ENCODE measurements at places on chromosomes 3 and 15.

- no peak for DNase-seq
Observed at GRCh38 chr3:184156522-184156955, 1.4 kb downstream of the DVL3 start.

DNA sequence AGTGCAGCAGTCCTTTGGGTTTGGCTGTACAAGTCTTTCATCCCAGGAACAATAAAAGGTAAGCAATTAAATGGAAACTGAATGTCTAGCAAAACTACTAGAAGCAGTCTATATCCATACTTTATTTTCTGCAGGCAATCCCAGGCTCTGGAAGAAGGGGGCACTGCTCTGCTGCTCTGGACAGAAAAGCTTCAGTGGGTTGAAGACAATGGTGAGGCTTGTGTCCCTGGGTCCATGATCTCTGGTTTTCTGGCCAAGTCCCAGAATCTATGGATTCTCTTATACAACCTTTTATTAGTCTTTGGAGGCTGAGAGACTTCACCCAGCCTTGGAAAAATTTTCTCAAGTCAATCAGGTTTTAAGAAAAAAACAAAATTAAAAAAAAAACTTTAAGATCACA, 35.6 kb downstream of the SCAP start:
- DNase-seq = no peak

GRCh38 chr3:151684094-151684493, 49.6 kb upstream of the AADACL2 start:
- DNase-seq = no peak

GRCh38 chr3:7371693-7372572, 511.0 kb downstream of the GRM7 start:
- no peak for DNase-seq

DNA sequence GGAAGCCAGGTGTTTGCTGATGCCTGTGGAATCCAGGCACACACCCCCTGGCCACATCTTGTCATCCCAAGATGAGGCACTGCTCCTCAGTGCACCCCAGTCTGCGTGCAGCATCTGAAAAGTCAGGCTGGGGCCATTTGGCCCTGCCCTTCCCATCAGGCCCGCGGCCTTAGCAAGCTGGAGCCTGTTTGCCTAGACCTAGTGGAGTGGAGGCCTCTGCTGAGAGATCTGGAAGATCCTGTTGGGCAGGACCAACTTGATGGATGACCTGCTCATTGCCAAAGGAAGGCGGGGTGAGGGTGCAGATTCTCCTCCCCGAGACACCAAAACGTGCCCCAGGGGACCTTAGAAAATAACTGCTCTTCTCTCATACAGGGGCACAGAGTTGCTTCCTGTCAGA, 220.2 kb downstream of the SHQ1 start:
- no peak for DNase-seq

GRCh38 chr15:96252148-96252547, 78.4 kb upstream of the NR2F2 start:
- DNase-seq = no peak

GRCh38 chr3:42610976-42611375, 10.5 kb downstream of the NKTR start:
- DNase-seq = no peak

- no peak for DNase-seq
Observed at GRCh38 chr15:81373176-81373575, 837 bp downstream of the TMC3 start.

DNA sequence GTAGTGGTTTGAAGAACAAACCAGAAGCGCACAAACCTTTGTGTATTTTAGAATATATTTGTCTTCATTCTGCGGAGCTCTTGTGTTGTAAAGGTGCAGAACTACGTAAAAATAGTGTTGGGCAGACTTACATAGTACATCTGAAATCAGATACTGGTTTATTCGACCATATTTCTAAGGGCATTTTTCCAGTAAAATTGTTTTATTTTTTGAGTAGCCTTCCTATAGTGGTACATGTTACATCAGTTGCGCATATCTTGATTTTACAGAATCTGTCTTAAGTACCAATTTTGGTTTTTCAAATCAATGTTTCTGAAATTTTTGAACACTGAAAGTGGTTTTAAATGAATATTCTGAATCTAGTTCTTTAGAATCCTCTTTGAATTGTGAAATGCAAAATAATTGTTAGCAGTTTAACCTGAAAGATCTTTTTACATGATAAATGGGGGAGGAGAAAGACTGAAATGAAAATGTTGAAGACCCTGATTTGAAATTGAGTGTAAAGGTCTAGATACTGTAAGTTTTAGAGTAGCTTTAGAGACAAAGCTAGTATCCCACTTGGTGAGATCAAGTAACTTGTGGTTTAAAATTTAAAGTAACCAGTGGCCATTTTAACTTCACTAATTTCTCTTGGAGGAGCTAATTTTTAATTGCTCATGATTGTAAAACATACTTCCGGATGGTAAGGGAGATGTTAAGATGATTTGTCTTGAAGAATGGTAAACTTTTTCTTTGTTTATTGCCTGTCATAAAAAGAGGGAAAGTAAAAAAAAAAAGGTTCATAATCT, 15.5 kb upstream of the CHD2 start:
- DNase-seq = no peak

DNA sequence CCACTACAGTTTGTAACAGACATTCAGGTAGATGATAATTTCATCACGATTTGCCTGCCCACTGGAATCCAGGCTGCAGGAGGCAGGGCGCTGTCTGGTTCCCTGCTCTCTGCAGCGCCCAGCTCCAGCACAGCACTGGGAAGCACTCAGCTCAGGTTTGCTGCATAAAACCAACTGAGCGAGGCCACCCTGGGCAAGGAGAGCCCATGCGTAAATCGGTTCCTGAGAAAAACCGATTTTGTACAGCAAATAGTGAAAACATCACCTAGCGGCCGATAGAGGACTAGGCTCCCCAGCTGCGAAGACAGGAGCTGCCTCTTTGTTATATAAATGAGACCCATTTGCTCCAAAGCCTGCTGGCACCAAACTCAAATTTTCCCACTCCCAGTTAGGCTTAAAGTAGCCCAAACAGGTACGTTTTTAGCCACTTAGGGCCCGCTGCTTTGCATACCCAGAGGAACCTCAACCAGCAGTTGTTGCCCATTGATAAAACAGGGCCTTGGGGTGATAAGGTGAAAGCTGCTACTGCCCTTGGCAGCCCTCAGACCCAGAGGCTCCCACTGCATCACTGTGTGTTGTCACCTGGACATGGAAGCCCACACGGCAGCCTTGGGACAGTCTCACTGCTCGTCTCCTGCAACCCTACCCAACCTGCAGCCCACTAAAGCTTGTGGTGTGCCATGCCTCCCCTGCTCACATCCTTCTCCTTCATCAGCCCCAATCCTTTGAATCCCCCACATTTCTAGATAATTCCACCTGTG, 47.5 kb downstream of the ALDH1L1 start:
- DNase-seq = no peak

GRCh38 chr3:135837977-135838631, 127.4 kb upstream of the PPP2R3A start:
- no peak for DNase-seq

- no peak for DNase-seq
Observed at GRCh38 chr3:152942366-152942765, 107.4 kb downstream of the P2RY1 start.

DNA sequence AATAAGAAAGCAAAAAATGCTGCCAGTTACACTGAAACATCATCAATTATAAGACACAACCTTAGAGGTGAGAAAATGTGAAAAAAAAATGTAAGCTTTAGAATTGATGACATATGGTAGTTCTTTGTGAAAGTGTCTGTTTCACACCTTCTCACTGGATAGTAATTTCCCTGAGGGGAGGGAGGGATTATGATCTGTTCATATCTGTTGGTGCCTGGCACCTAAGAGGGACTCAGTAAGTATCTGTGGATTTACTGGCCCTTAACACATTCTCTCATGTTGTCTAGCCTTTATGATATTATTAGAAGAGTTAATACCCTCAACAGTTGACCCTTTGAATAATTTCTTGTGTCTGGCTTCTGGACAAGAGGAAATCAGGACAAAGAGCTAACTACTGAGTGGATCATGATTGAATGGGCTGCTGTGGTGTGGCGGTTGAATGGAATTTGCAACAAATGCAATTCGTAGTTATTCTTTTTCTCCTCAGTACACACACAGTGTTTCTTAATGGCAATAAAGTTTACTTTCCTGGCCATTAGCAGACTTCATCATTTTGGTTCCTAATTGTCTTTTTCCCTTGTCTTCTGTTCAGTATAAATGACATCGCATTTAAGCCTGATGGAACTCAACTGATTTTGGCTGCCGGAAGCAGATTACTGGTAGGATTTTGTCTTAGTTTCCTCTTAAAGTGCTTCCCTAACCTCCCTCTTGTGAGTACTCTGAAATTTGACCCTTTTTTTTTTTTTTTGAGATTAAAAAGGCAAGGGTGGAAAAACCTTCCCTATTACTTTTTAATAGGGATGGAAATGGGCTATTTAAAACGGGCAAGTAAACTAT, 9.5 kb downstream of the IFT122 start:
- no peak for DNase-seq

All from stimulated activated naive CD4-positive, alpha-beta T cell treated with Interleukin-2 at 50 U/mL for 16 hours (primary cell).